ENCODE measurements at places on chromosomes 1 and 21.

GRCh38 chr1:27445177-27445936, 44.6 kb downstream of the WASF2 start:
- DNase-seq: no peak

GRCh38 chr1:53477651-53478501, 18.7 kb downstream of the DMRTB1 start:
- no peak for DNase-seq

- no peak for DNase-seq
Observed at GRCh38 chr1:248862695-248862997, 3.8 kb upstream of the ZNF692 start.

DNA sequence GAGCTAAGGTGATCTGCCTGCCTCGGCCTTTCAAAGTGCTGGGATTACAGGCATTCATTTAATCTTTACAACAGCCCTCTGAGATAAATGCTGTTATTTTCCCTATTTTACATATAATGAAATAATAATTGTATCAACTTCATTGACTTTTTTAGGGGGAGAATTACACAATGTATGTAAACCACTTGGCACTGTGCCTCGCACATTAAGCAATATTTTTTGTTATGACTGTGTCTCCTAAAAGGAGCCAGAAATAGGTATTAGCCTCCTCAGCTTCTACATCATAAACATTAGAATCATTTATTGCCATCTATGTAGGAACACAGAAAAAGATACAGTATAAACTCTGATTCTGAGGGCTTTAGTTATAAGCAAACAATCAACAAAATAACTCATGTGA, 1.1 kb upstream of the DNAJC28 start:
- DNase-seq: no peak

DNA sequence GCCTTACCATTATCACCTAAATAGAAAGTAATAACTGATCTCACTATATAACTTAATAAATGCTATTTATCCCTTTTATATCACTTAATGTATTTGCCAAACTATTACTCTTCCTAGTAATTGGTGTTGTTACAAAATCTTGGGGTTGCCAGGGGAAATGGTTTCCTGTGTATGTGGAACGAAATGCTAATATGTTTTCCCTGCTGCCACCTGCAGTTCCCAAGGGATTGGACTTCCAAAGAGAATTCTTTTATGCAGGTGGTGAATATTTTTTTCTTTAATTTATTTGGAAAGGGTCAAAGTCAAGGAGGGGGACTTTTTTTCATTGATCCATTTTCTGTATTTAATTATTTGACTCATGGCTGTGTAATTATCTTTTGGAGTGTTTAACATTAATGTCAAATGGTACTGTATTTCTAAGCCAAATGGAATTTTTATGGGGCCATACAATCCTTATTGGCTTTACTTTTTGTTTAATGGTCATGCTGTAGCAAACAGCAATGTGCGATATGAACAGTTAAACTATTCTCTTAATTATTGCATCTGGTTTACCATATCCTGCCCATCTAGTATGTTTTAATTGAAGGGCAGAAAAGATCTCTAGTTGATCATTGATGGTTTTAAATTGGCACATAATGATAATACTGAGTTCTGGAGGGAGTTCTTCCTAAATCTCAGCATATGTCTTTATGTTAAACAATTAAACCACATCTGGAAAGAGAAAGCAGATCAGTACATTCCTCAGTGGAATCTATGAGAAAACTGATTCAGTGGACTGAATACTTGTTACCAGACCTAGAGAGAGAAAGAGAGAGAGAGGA, 486.3 kb downstream of the TTLL7 start:
- DNase-seq: no peak

- DNase-seq: no peak
Observed at GRCh38 chr1:153058826-153059784, 1.8 kb upstream of the SPRR2A start.

- no peak for DNase-seq
Observed at GRCh38 chr1:43789604-43790550, 82.5 kb downstream of the ST3GAL3 start.

DNA sequence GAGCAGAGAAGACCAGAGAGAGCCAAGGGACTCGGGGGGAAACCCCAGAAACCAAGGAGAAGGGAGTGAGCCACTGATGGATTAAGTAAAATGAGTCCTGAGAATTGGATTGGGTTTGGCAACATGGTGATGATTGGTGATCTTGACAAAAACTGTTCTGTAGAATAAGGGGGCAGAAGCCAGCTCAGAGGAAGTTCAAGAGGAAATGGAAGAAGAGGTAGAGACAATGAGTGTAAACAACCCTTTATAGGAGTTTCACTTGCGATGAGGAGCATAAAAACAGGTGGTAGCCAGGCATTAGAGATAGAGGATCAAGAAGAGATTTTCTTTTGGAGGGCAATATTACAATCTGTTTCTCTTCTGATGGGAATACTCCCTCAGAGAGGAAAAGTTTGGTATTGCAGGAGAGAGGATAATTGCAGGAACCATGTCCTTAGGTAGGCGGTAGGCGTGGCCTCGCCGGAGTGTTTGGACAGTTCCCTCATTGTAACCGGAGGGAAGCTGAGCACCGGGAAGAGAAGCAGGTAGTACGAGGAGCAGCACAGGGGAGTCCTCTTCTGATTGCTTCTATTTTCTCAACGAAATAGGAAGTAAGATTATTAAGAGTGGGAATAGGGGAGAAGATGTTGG, 68.4 kb upstream of the TENT5C start:
- DNase-seq: peak; percentile 39

DNA sequence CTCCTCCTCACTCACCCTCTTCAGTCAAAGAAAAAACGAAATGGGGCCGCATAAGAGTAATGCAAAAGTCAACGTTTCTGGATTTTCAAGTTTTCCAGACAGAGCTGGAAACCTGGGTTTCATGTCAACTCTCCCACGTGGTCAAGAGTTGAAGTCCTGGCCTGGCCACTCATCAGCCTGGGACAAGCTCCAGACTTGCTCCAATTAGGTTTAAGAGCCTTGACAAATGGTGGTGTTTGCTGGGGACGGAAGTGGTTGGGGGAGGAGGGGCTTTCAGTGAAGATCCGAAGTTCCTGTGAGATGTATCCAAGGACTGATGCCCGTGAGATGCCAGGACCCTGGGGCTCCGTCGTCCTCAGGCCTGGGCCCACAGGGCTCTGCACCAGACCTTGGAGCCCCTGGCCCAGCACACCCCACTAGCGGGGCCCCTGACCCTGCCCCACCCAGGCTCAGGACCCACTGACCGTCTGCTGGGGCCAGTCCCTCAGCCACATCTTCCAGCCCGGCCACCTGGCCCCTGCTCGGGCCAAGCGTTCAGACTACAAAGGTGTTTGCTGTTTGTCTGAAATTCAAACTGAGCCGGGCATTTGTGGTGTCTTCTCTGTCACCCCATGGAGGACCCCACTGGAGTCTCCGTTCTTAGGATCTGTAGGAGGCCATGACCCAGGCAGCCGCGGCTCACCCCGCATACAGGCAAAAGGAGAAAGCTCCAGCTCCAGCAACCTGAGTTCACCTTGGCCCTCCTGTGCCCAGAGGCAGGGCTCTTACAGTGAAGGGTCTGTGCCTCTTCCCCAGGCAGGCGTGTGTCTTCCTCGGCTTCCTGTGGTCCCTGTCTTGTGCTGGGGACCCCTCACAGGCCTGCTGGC, 53.3 kb downstream of the SIK1 start:
- DNase-seq: no peak

DNA sequence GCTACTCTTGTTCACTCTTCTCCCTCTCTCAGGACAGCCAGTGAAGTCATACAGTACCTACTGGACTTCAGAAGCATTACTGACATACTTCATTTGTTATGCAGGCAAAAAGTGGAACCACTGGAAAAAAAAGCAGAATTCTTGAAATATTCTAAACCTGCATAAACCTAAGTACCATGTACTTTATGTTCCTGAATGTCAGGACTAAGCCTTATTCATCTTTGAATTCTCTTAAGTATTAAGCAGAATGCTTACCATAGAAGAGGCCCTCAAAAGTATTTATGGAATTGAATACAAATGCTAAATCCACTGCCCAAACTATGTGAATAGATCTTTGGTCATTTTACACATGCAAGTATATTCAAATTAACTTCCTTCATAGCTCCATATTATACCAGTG, 7.8 kb downstream of the PSMB2 start:
- DNase-seq: no peak

DNA sequence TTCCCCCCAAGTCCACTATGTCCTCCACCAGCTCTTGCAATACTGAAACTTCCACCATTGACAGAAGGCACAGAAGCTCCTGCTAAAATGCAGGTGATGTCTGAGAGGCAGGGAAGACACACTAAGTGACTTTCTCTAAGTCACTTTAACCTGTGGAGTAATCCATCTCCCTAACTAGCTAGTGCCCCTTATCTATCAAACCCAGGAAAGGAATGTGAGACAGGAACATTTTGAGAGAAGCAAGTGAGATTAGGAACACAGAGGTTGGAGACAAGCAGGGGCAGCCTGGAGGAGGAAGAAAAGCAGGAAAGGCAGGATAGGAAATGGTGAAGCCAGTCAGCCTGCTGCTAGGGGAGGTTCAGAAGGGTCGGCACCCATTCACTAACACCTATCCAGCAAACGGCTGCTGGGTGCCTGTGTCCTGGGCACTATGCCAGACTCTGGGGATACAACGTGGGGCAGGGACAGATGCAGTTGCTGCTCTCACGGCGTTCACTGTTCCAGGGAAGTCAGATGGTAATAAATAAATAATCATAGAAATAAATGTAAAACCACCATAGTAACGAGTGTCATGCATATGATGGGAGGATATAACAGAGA, 7.0 kb downstream of the GPA33 start:
- DNase-seq: peak; percentile 71

DNA sequence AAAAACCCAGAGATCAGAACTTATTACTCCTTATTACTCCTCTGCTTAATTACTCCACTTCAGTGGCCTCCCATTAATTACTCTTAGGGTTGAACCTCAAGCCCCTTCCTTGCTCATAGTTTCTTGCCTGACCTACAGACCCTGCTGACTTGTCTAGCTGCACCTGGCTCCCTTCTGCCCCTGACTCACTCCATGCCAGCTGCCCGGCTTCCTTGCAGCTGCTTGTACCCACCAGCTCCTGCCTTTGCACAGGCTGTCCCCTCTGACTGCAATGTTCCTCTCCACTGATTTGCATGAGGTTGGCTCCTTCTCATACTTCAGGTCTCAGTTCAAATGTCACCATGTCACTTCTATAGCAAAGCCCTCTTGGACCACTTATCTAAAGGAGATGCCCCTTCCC, 1.9 kb upstream of the PTPRU start:
- peak; percentile 15 for DNase-seq

DNA sequence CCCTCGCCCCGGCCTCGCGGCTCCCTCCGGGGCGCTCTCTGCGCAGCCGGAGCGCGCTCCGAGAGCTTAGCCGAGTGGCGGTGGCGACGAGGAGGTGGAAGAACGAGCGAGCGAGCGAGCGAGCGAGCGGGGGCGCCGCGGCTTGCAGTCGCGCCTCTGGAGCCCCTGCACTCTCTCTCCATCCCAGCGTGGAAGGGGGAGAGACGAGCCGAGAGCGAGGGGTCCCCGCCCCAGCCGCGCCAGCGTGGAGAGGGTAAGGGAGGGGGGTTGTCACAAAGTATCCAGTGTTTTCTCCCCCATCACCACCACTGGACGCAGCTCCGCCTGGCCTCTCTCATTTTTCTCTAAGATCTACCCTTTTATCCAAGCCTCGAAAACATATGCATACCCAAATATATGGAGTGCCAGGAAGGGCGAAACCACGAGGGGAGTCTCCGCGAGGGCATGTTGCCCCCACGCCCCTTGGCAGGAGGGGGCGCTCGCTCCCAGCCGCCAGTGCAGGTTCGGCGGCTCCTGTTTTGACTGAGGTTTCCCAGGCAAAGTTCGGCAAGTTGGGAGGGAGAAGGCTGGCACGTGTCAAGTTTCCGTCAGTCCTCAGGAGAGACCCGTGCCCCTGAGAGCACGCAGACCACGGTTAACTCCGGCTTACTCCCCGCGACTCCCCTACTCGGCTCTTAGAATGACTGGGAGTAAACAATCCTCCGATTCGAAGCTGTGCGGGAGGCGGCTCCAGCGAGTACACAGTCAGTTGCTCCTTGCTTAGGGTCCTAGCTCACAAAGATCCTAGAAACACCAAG, 569 bp upstream of the DAB1 start:
- DNase-seq: peak; percentile 65

GRCh38 chr21:25640943-25641292, 1.9 kb downstream of the JAM2 start:
- DNase-seq: no peak

- DNase-seq: no peak
Observed at GRCh38 chr1:163271535-163271934, 50.2 kb upstream of the NUF2 start.

DNA sequence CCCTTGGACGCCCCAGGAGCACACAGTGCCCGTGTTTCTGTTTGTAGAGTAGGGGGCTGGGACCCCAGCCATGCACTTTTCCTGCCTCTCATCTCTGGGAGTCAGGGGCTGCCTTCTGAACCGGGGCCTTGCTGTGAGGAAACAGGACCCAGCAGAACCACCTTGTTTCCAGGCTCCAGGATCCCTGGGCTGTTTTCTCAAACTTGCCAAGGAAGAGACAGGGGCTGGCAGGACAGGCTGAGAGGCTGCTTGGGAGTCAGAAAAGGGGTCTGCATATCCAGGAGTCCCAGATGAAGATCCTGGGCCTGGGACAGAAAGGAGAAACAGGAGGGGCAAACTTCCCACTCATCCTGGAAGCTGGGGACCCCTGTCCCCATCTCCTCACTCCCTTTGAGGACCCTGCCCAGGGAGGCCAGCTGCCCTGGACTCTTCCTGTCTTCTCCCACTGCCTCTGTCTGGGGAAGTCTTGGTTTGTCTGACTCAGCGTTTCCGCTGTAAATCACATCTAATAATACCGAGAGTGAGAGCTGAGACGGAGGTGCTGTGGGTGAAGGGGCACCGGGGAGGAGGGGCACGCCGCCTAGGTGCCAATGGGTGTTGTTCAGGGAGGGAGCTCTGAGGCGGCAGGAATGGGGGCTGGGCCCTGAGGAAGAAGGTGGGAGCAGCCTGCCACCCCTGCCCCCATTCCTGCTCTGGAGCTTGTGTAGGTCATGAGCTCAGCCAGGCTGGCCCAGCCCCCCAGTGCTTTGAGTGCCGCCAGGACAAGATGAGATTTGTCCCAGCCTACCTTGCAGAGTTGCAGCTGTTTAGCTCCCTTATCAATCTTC, 16.7 kb downstream of the POU3F1 start:
- DNase-seq: no peak

GRCh38 chr1:6743189-6744101, 41.8 kb upstream of the CAMTA1 start:
- peak; percentile 27 for DNase-seq

GRCh38 chr1:41517062-41517438, 32.6 kb upstream of the EDN2 start:
- DNase-seq: no peak

GRCh38 chr1:85332575-85332974, 56.1 kb upstream of the BCL10 start:
- no peak for DNase-seq

DNA sequence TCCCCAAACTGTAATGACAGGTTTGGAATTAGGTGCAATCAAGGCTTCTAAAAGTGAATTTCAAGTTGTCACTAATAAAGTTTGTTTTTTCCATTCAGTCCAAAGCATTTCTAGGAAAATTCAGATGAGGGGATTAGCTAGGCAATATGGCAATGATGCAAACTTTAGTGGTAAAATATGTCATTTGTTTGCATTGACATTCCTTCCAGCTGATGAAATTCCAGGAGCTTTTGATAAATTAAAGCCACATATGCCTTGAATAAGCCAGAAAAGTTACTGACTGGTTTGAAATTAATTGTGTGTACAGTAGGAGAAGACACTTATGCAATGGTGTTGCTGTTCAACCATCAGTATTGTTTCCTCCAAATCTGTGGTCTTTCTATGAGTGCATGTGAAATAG, 57.8 kb downstream of the MROH9 start:
- no peak for DNase-seq

GRCh38 chr1:216617081-216617875, 106.0 kb downstream of the ESRRG start:
- no peak for DNase-seq

- DNase-seq: no peak
Observed at GRCh38 chr1:7516341-7516740, 254.8 kb upstream of the VAMP3 start.
